Pancreas (tissue), 10 donors: ENCODE measurements at places on chromosomes 13 and 19. TPM values are rescaled to one million over a fixed set of nuclear protein-coding genes. Genes with fewer than 3 reads are reported as not detected.

TNNI3 gene
- total RNA-seq: not detected

NKPD1 gene
- not detected for total RNA-seq

NRTN gene
- total RNA-seq: 5.0 TPM

- DNase-seq: no peak
Observed at GRCh38 chr19:13795595-13796300, 505 bp downstream of the ZSWIM4 start.

- no peak for DNase-seq
Observed at GRCh38 chr13:51500687-51501086, 47.9 kb upstream of the INTS6 start.

DNA sequence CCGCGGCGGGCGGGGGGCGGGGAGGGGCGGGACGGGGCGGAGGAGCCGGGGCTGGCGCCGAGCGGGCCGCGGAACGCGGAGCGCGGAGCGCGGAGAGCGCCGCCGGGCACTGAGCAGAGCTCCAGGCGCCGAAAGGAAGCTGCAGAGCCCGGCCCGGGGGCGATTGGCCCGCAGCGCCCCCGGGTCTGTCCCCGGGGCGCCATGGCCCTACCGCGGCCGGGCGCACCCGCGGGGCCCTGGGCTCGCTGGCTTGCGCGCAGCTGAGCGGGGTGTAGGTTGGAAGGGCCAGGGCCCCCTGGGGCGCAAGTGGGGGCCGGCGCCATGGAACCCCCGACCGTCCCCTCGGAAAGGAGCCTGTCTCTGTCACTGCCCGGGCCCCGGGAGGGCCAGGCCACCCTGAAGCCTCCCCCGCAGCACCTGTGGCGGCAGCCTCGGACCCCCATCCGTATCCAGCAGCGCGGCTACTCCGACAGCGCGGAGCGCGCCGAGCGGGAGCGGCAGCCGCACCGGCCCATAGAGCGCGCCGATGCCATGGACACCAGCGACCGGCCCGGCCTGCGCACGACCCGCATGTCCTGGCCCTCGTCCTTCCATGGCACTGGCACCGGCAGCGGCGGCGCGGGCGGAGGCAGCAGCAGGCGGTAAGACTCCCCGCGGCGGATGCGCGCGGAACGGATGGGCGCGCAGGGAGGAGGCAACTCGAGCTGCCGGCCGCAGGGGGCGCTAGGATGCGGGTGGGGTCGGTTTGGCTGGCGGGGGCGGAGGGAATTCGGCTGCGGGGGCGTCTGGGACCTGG is at the start of gene PDE4A:
Gene PDE4A, plus strand, starts transcription at position 95 of the 796 bp plus-strand sequence. Its CDS starts 227 bp downstream, at position 322.
- DNase-seq: no peak

- DNase-seq: peak; percentile 67
Observed at GRCh38 chr19:14516746-14517438, 1.3 kb downstream of the DNAJB1 start.
